ENCODE measurements at places on chromosomes 3 and 15. TPM values are rescaled to one million over a fixed set of nuclear protein-coding genes. Genes with fewer than 3 reads are reported as not detected.

DNA sequence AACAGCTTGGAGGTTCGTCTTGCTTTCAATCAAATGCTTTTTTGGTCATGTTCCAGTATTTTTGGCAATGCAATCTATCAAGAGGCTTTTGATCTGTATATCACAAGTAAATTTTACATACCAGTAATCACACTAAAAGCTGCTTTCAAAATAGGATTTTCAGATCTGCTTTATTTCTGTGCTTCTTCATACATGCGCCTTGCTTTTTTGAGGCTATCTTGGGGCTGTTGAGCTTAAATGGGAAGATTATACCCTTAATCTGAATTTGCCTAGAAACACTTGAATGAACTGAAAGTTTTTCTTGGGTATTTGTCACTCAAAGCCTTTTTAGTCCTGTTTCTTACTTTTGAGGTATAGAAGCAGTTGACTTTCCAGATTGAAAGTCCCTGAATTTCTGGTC, 62.1 kb upstream of the DCBLD2 start:
- no peak for DNase-seq

GRCh38 chr15:27847775-27848710, 251.1 kb downstream of the OCA2 start:
- no peak for DNase-seq

GRCh38 chr15:70741107-70741531, 22.2 kb downstream of the UACA start:
- peak; percentile 85 for DNase-seq

GRCh38 chr3:167203062-167203461, 177.0 kb downstream of the ZBBX start:
- DNase-seq, result no peak

DNA sequence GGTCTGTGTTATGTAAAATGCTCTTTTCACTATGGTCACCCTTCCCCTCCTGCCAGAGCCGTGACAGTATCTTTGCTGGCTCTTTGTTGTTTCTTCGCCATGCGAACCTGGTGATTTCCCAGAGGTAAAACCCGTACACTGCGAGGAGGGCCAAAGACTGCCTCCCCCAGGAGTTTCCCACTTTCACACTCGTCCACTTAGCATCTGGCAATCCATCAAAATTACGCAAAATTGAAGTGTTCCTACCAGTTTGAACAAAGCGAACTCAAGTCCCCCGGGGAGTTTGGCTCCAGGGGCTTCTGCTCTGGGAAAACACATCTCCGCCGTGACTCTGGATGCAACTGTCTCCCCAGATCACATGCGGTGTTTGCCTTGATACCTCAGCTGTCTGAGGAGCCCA, 239.9 kb downstream of the FAM43A start:
- no peak for DNase-seq

- DNase-seq, result no peak
Observed at GRCh38 chr3:13233487-13234485, 160.6 kb upstream of the IQSEC1 start.

GRCh38 chr15:23897091-23897490, 210.0 kb upstream of the NDN start:
- no peak for DNase-seq

DNA sequence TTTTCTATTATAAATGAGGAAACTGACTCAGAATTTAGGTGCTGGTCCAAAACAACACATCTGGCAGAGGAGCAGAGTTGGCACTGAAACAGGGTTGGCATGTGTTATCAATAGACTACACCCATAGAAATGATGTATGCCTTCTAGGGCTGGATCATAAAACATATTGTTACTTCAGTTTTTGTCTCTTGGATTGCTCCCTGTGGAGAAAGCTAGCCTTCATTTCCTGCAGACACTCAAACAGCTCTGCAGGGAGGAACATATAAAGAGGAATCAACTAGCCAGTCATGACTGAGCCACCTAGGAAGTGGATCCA, 507 bp upstream of the MRPL3 start:
- no peak for DNase-seq

GRCh38 chr3:133840055-133840737, 34.6 kb downstream of the SRPRB start:
- DNase-seq, result no peak

DNA sequence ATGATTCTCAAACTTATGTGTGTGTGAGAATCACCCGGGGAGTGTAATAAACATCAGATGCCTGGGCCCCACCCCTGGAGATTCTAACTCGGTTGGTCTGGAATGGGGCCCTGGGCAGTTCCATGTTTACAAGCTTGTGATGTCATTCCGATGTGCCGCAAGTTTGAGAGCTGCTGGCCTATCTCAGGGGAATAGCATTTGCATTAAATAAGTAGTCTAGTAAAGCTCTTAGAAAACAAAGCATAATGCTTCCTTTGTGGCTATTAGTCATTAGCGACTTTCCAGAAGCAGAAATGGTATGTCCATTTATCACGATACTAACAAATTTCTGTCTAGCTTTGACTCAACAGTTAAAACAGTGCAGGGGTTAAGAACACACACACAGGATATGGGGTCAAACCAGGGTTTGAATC, 20.9 kb downstream of the PGBD4 start:
- no peak for DNase-seq

- DNase-seq, result no peak
Observed at GRCh38 chr3:167872941-167873340, 137.4 kb downstream of the SERPINI1 start.

GRCh38 chr3:166190360-166190759, 353.1 kb upstream of the BCHE start:
- peak; percentile 25 for DNase-seq

DNA sequence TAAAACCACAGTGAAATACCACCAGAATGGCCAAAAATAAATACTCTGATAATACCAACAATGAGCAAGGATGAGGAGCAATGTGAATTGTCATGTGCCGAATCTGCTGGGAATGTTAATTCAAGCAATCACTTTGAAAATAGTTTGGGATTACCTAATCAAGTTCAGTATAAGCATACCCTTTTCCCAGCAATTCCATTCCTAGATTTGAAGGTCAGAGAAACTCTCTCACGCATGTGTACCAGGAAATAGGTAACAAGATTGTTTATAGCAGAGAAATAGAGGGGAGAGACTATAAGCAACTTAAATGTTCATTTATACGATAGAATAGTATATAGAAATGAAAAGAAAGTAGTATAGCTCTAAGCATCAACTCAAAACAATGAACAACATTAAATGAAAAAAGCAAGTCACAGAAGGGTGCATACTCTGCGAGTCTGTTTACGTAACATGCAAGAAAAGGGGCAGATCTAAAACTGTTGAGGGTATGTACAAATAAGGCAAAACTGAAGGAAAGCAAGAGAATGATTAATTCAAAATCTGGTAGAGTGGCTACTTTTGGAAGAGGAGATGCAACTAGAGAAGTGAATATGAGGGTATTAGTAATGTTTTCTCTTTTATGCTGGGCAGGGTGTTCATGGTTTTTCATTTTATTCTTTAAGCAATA, 27.4 kb downstream of the TMOD3 start:
- no peak for DNase-seq

GRCh38 chr3:183350164-183350563, 78.3 kb downstream of the MCF2L2 start:
- no peak for DNase-seq

- no peak for DNase-seq
Observed at GRCh38 chr3:181752202-181752671, 40.5 kb downstream of the SOX2 start.

DNA sequence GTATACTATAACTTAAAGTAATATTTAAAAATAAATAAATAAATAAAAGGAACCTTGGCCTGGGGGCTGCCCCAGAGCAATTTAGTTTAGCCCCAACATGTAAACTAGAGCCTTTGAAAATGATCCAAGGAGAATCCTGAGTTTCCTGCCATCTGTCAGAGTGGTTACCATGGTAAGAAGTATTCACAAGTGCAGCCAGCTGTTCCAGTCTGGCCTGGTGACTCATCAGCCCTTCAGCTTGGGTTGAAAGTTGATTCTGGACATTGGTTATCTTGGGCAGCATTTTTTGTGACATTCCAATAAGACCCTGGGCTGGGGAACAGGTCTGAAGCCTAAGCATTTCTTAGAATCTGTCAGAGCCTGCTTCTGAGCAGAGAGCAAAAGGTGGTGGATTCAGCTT, 72.7 kb upstream of the LRTM1 start:
- DNase-seq, result peak; percentile 90

DNA sequence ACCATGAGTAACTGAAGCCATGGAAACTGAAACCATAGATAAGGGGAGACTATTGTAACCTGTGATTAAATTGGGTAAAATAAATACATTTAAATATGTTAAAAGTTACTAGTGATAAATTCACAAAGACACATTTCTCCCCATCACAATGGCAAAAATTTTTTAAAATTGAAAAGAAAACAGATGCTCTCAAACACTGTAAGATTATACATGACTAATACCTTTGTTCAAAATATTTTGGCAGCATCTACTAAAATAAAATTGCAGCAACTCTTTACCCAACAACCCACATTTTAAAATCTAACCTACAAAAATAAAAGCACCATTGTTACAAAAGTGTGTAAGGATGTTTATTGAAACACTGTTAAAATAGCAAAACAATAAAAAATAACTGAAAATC, 93.3 kb downstream of the CLASP2 start:
- no peak for DNase-seq

DNA sequence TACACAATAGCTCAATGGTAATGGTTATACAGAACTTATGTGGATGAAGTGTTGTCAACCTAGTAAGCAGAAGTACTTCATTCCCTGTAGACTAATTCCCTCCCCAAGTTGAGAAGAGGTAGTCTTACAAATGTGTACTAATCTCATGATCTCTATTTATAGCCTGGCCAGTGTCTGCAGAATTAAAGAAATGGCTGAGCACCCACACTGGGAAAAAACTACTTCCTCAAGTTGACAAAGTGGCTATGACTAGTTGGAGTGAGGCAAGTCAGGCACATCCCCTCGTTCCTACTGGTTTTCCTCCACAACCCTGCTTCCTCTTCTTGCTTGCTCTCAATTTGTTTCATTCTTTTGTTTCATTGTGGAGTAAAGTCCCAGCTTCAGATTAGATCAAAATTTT, 566.7 kb upstream of the ZNF717 start:
- DNase-seq, result peak; percentile 81

- DNase-seq, result no peak
Observed at GRCh38 chr15:91268510-91268909, 168.5 kb downstream of the SV2B start.

- no peak for DNase-seq
Observed at GRCh38 chr15:34264076-34264475, 39.3 kb downstream of the EMC4 start.

GRCh38 chr3:45751537-45752242, 44.6 kb downstream of the SLC6A20 start:
- no peak for DNase-seq

- no peak for DNase-seq
Observed at GRCh38 chr3:136390574-136390973, 140.4 kb downstream of the PCCB start.

- no peak for DNase-seq
Observed at GRCh38 chr3:71581457-71582035, 2.0 kb downstream of the FOXP1 start.

- no peak for DNase-seq
Observed at GRCh38 chr3:154101250-154101649, 19.9 kb upstream of the ARHGEF26 start.

- DNase-seq, result no peak
Observed at GRCh38 chr3:133159498-133160475, 121.6 kb downstream of the TMEM108 start.

DNA sequence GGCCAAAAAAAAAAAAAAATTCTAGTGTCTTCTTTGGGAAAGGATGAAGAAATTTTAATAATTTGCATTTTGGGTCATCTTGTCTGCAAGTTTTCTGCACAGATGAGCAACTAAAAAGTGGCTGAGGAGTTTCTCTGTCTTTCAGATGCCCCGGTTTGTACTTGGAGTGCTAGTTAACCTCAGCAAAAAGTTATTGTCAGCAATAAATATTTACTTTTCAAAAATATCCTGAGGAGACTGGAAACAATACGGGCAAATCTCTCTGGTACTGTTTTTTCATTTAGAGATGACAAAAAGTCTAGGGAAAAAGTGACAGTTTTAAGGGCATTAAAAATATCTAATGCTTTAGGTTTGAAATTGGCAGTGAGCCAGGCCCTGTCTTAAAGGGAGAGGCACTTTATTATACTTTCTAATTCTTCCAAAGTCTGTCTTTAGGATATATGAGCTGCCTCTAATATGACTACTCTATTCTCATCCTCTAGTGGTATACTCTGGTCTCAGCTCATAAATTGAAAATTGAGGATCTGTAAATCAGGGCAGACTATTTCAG, 436.0 kb upstream of the NR2F2 start:
- DNase-seq, result no peak

- no peak for DNase-seq
Observed at GRCh38 chr3:3577823-3578222, 221.4 kb upstream of the LRRN1 start.

DNA sequence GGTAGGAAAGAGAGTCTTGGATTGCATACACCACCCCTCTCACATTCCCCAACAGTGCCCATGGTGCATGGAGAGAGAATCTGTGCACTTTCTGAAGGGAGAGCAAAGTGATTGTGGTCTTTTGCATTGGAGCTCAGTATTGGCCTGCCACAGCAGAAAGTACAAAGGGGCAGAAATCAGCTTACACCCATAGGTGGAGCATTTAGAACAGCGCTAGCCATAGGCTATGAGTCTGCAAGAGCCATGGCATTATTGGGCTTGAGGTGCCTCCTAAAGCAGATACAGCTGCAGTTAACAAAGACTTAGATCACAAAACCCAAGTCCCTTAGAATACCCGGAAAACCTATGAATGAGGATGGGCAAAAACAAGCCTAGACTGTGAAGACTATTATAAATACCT, 21.8 kb downstream of the SI start:
- no peak for DNase-seq

GRCh38 chr15:53588773-53589172, 170.7 kb downstream of the WDR72 start:
- DNase-seq, result peak; percentile 94

DNA sequence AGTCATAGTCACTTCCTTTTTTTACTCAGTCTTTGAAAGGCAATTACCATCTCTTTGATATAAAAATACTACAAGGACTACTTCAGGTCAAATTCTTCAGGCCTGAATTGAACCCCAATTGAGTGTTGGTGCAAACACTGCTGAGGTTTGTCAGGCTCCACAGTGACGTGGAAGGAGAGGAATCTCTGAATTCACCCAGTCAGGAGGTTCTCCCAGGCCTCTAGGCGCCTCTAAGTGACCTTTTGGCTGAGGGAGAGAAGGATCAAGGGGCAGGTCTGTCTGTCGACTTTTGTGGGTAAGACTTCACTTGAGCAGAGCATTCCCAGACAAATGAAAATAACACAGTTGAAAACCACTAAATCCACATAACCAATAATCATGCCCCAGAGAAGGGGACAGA, 227.6 kb upstream of the CHRNA7 start:
- no peak for DNase-seq

GRCh38 chr3:39460677-39461076, 6.8 kb upstream of the MOBP start:
- DNase-seq, result no peak

Gene AADACL2
- not detected for total RNA-seq

Gene LRRC2
- 0.17 TPM for total RNA-seq

Gene SLC22A14
- total RNA-seq, result not detected

Gene IGF2BP2
- 33.5 TPM for total RNA-seq

Gene SOX14
- not detected for total RNA-seq

Gene KBTBD8
- 2.7 TPM for total RNA-seq

Gene FAM174B
- total RNA-seq, result 8.7 TPM

Gene PRSS50
- total RNA-seq, result not detected

Gene CHL1
- total RNA-seq, result 1.0 TPM

Gene INKA1
- 0.17 TPM for total RNA-seq

Gene SLC22A13
- total RNA-seq, result not detected

Gene SAXO2
- under 0.01 TPM for total RNA-seq

Gene RPLP1
- 25.3 TPM for total RNA-seq

Gene DAZL
- total RNA-seq, result not detected

Gene FGD5
- total RNA-seq, result 0.30 TPM

Gene MEX3B
- total RNA-seq, result 4.6 TPM

Gene FBXW12
- total RNA-seq, result not detected

Gene CPB1
- not detected for total RNA-seq

Gene POPDC2
- 0.40 TPM for total RNA-seq

Data from renal cortical epithelial cell (primary cell).